NCI-H2227 treated with DMSO at 0.1 percent for 48 hours (cell line): ENCODE measurements at places on chromosomes 6 and 20.

GRCh38 chr20:3801846-3802245 lies 5.7 kb downstream of the CDC25B start:
- DNase-seq, result no peak

- no peak for DNase-seq
These were observed 10.3 kb downstream of the SLC4A11 start for GRCh38 chr20:3228750-3229032.

DNA sequence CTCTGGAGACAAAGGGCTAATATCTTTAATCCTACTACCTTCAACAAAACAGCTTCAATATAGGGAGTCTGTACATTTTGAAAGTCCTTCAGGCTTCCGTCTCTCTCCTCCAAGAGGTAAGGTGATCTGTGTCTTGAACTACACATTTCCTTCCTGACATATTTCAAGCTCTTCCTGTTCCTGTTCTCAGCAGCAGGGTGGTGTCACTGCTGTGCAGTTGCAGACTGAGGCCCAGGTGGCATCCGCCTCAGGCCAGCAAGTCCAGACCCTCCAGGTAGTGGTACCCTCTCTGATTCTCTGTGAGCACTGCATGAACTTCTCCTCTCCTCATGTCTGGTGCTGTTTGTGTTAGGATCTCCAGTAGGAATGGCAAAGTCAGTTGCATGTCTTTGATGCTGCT lies 7.8 kb downstream of the NFYA start:
- no peak for DNase-seq

- no peak for DNase-seq
These were observed 56.8 kb downstream of the LINC00237 start for GRCh38 chr20:21049305-21049828.

- DNase-seq, result no peak
These were observed 268.8 kb downstream of the PKHD1 start for GRCh38 chr6:51818520-51819022.

DNA sequence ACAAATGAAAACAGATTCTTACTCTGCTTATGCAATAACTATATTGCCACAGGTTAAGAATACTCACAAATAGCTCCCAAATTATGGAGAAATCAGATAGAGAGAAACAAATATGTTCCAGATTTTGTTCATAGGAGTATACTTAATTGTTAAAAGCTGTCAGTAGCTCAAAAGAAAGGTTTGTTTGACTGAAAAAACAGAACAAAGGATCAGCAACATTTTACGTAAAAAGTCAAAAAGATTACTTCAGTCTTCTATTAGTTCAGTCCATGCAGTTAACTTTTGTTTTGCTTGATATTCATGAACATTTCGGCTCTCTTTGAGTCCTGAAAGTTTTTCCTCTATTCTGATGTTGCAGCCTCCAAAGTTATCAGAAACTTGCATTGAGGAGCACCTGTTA lies 13.4 kb upstream of the NANP start:
- no peak for DNase-seq
